ENCODE measurements at places on chromosomes 12 and 14.

DNA sequence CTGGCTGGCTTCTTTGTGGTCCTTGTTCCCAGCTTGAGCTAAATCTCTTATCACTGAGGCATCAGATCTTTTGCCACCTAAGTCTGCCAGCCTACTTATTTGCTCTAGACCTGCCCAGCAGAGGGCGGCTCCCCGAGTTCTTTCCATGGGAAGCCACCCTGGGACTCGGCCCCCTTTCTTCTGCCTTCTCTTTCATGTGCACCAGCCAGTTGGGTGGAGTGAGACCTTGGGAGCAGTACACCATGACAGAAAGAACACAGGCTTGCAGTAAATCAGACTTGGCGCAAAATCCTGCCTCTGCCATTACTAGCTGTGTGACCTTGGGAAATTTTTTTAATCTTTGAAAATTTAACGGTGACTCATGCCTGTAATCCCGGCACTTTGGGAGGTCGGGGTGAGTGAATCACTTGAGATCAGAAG lies 7.4 kb downstream of the SMAGP start:
- peak; percentile 38 for DNase-seq

DNA sequence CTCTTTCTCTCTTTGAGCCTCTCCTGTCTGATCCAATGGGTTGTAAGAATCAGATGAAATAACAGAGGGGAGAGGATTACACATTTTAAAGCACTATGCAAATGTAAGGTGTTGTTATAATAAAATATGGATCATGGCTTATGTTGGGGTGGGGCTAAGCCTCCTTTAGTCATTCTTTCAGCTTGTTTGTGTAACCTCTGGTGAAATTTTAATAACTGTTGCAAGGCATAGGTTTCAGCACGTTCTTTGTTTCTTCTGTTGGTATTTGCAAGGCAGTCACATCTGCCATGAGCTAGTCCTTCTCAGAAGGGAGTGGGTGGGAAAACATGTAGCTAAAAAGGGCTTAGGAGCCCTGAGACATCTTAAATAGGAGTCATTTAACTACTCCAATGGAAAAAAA lies 74.8 kb upstream of the FRMD6 start:
- no peak for DNase-seq

DNA sequence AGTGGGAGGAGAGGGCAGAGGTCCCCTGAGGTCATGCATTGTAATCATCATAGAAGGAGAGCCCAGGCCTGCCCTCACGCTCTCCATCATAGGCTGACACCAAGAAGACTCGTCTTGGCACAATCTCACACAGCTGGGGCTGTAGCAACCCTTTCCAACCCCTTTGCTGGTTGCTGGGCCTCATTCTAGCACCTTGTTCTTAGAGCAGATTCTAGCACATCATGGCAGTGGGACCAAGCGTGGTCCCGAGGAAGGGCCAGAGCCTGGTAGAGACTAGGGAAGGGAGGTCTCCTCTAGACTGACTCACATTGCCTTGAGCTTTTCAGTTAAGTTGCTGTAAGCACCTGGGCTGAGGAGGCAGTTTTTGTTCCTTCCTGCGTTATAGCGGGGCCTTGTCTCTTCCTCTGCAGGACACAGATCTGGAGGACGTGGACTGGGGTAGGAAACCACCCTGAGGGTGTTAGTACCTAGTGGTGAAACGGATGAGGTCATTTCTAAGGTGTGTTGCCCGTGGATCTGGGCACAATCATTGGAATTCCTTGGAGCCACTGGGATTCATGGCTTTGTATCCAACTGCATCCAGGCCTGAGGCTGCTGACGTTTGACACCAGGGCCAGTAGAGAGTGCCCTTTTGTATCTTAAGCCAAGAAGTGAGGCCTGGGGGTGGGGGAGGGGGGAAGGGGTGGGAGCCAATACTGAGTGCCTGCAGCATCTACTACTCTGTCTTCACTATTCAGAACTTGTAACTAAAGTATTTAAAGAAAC lies 19.9 kb downstream of the RPS6KL1 start:
- DNase-seq, result no peak

DNA sequence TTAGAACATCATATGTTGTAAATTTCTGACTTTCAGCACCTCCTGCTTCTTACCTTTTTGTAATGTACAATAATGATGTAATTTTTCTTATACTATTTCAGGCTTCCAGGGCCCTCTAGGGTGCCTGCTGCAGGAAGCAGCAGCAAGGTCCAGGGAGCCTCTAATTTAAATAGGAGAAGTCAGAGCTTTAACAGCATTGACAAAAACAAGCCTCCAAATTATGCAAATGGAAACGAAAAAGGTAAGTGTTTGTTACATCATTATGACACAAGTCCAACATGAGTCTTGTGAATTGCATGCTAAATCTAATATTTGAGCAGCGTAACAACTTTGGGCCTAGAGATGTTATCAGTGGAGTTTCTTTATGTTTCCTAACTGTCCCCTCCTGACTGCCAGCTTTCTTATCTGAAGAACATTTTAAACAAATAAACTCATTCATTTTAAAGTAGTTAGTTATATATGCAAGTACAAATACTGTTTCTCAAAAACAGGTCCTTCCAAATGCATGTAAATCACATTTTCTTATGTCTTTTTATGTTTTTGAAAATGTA lies 167.6 kb downstream of the NAV3 start:
- DNase-seq, result no peak

DNA sequence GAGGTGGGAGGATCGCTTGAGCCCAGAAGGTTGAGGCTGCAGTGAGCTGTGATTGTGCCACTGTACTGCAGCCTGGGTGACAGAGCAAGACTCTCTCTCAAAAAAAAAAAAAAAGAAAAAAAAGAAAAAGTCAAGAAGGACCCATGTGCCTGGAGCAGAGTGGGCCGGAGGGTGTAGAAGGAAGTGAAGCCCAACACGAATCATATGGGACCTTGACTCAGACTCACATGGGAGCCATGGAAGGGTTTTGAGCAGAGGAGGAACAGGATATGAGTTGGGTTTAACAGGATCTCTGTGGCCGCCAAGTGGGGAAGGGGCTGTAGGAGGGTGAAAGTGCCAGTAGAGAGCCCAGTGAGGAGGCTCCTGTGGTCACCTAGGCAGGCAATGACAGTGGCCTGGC lies 165.4 kb downstream of the PHETA1 start:
- peak; percentile 90 for DNase-seq

DNA sequence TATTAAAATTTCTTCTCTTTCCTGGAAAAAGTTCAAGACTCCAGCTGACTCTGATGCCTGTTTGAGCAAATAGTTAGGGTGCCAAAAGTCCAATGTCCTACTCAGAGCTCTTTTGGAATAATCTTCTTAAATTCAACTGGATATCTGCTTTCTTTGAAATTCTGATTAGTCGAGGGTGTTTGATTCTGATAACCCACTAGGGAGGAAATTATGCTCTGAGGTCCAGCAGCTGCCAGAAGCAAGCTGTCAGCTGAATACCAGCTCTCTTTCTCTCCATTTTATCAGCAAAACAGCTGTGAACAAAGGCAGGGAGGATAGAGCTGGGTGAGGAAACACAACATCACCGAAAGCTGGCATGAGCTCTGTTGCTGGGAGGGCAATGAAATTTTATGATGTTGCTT lies 141.5 kb downstream of the CAND1 start:
- no peak for DNase-seq

GRCh38 chr12:12645485-12645884 lies 33.8 kb downstream of the CREBL2 start:
- no peak for DNase-seq

DNA sequence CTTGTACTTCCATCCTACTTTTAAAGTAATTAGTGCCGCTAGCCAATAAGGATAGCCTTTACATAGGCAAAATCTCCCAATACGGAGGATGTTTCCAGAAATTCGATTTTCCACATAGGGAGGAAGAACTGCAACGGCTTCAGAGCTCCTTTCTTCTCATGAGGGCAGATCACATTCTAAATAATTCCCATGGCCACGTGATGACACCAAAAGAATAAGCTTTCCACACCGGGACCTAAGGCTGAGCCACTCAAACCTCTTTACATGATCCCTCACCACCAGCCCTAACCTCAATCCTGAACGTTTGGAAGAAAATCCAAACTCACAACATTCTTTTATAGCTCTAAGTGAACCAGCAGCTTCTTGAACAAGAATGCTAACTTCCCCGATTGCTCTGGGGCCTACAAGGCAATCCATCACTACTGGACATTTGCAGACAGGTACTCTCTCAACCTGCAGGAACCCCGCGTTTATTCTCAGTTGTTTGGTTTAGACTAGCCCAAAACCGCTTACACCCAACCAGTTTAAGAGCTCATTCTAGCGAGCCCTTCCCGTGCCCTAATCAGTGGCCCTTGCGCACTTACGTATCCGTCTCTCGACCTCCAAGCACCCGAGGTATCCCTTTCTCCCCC lies 884 bp downstream of the CAPRIN2 start:
- no peak for DNase-seq

GRCh38 chr14:96231526-96232130 lies 24.4 kb upstream of the BDKRB1 start:
- no peak for DNase-seq

- no peak for DNase-seq
These were observed 25.0 kb downstream of the SLC15A4 start for GRCh38 chr12:128798571-128799341.

GRCh38 chr12:64522316-64522715 lies 70.4 kb downstream of the TBK1 start:
- no peak for DNase-seq

Data from inflammatory macrophage treated with lipopolysaccharide for 4 hours (primary cell).